ENCODE measurements at places on chromosomes 3 and 15.

- no peak for DNase-seq
Observed at GRCh38 chr15:84898761-84899160, 14.3 kb downstream of the SLC28A1 start.

- no peak for DNase-seq
Observed at GRCh38 chr3:83460052-83460451, 1498.7 kb upstream of the CADM2 start.

- no peak for DNase-seq
Observed at GRCh38 chr3:147015334-147015733, 391.0 kb downstream of the ZIC4 start.

- DNase-seq = no peak
Observed at GRCh38 chr3:50405249-50405648, 45.9 kb upstream of the TMEM115 start.

- no peak for DNase-seq
Observed at GRCh38 chr3:8481380-8481779, 20.2 kb upstream of the LMCD1 start.

GRCh38 chr3:73926360-73927202, 301.8 kb upstream of the PDZRN3 start:
- no peak for DNase-seq

GRCh38 chr15:48887144-48887543, 9.2 kb downstream of the EID1 start:
- DNase-seq = no peak

DNA sequence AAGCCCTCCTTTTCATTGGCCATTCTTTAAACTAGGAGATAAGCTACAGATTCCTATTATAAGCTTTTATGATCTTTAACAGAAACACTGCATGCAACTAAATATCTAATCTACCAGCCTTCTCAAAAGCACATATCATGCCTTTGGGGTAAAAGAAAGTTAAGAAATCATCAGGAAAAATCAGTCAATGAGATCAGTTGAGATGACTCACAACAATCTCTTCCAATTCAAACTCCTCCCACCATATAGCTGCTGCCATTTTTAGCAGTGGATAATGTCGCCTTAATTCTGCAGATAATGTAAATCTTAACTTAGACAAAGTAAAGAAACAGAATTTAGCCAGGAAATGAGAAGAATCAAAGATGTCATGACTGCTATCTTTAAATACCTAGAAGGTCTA, 135.2 kb upstream of the BCL6 start:
- no peak for DNase-seq

DNA sequence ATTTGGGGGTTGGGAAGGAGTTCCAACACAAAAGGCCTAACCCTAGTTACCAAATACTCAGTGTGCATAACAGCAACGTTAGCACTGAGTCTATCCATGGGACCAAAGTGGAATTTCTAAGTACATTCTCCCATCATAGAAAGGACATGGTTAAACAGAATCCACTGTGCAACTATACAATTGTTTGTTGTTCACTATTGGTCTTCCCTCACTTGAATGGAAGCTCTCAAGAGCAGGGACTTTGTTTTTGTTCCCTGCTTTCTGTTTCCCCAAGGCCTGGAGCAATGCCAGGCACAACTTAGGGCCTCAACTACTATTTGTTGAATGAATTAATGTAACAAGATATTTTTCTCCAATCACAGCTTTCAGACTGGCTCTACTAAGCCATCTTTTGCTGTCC, 25.6 kb downstream of the COL8A1 start:
- DNase-seq = no peak

- DNase-seq = no peak
Observed at GRCh38 chr3:57966829-57967228, 41.4 kb upstream of the FLNB start.

GRCh38 chr3:196666001-196666867, 26.7 kb downstream of the NRROS start:
- no peak for DNase-seq

DNA sequence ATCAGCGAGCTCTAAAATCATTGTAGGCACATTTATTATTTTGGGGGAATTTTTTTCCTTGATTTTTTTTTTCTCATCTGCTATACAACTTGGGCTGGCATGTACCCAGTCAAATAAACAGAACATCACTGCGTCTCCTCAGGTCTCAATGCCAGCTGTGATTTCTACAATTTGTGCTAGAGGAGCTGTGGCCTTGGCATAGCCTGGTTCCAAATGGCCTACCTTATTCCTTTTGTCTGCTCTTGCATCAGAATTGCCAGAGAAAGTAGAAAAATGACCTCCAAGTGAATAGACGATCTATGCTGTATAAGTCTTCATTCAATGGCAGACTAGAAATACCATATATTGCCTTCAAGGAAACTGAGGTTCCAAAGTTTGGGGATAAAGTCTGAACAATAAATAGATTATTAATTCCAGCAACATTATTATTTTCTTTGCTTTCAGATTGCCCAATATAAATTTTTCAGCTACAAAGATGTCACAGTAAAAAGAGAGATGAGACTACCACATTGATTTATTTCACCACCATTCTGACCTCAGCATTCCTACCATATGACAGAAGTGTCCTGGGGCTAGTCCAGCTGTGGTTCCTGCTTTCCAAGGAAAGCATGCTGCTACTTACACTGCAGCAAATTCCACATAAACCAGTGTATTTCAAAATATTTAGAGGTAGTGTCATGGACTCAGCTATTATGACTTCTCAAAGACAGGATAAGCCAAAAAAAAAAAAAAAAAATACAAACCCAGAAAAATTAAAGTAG, 493.9 kb upstream of the ZNF385D start:
- no peak for DNase-seq

- DNase-seq = no peak
Observed at GRCh38 chr3:55790596-55791350, 303.7 kb upstream of the WNT5A start.

DNA sequence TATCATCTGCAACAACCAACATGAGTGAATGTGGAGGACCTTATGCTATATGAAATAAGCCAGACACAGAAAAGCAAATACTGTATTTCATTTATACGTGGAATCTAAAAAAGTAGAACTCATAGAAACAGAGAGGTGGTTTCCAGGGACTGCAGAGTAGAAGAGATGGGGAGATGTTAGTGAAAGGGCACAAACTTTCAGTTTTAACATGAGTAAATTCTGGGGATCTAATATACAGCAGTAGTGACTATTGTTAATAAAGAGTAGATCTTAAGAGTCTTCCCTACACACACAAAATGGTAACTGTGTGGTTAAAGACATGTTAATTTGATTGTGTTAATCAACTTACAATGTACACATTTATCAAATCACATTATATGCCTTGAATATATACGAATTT, 20.9 kb upstream of the MELTF start:
- DNase-seq = no peak

DNA sequence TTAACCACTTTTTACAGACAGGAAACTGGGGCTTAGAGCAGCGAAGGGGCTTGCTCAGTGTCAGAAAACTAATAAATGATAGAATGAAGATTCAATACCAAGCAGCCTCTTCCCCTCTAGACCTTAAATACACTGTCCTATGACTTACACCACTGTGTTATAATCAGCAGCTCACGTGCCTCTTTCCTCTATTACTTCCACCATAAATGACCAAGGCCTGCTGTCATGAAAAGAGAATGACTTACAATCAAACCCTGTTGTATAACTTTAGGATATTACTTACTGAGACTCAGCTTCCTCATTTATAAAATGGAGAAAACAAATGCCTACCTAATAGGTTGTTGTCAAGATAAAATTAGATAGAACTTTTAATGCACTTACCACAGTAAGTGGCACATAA, 11.6 kb downstream of the FMN1 start:
- DNase-seq = no peak

- DNase-seq = no peak
Observed at GRCh38 chr15:87145696-87146095, 1066.0 kb downstream of the AGBL1 start.

DNA sequence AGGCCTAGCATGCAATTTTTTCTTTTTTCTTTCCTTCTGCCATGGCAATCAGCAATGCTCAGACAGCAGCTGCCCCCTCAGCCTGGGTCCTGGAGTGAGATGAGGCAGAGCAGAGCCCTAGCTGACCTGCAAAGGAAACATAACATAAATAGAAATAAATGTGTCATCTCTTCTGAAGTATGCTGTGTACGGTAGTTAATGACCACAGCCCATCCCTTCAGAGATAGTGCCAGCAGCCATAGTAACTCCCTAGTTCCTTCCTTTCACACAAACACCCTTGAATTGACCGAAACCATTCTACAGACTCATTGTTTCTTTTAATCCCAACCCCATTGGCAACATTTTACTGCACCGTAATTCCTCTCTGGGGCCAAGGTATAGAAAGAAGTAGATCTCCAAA, 8.4 kb upstream of the CD47 start:
- DNase-seq = no peak

DNA sequence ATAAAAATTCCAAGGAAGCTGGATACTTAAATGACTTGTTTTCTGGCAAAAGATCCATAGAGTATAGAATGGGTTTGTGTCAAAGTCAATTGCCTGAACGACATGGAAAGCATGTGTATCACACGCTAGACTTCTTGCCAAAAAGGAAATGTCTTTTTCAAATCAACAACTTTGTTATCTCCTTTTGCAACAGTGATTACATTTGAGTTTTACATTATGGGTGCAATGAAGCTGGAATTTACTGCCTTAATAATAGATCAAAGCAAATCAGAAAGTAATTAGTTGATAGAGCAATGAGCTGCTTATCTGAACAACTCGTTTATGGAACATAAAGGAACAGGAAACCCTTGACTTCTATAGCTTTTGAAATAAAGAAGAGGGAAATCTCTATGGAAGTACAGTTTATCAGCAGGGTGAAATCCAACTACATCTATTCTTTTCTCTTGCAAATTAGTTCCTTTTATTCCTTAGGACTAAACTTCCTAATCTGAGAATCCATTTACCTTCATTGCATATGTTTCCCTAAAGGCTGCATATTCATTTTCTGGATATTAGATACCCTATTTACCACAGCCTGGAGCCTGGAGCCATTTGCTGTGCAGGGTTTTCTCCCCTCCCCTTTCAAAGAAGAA, 415.1 kb upstream of the NECTIN3 start:
- DNase-seq = no peak

DNA sequence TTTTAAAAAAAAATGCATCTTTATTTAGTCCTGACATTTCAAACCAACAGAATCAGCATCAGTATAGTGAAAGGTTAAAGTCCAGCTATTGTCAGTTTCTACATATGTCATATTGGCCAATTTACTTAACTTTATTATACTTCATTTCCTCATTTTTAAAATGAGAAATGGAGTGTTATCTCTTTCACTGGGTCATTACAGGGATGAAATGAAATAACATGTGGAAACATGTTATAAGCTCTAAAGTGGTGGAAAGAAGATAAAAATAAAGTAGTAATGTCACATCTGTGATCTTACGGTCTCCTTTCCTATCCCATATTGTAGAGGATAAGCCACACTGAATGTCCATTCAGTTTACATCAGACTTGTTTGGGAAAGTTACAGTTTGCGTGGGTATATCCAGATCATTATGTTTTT, 780.1 kb downstream of the TUSC7 start:
- DNase-seq = no peak

DNA sequence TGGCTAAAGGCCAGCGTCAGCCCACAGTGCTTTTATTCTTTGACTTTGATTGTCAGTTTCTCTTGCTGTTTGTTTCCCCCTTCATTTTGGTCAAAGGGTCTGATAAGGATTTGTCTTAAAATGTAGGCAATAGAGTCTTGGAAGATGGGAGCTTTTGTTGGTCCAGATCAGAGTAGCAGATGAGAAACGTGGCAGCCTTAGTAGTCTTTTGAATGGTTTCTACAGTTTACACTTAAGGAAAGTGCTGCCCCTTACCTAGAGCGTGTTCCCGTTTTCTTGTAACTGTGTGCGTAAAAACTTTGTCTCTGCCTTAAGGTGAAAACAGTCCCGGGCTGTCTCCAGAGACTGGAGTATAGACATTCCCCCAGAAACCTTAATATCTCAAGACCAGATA, 630 bp downstream of the LXN start:
- no peak for DNase-seq

DNA sequence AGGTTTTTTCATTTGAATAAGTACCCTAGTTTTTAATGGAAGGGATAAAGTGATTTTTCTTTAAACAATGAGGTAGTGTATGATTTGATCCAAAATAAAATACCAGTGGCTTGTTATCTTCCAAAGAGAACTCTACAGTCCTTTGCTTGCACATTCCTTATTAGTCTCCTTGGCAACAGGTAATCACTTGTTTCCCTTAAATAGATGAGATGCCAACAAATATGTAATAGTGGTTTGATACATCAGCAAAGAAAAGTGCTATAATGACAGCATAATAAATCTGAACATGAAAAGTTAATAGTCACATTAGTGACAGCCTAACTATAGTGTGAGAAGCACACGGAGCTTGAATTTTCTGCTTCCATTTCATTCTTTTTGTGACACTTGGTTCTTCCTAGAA, 360.2 kb downstream of the ZNF385D start:
- DNase-seq = no peak

- DNase-seq = no peak
Observed at GRCh38 chr3:118705487-118706219, 329.0 kb downstream of the IGSF11 start.

DNA sequence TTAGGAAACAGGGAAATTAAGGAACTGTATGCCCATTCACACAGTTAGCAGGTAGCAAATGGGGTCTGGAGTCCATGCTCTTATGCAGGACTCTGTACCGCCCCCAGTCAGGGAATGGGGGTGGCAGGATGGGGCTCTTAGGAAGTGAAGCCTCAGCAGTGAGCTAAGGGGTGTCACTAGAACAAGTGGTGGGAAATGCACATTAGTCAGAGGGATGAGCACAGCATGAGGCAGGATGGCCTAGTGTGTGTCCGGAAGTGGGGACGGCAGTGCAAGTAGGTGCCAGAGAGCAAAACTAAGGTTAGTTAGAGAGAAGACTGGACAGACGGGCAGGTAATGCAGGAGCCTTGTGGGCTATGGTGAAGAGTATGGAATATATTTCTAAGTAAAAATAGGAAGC, 60.7 kb downstream of the ST3GAL6 start:
- no peak for DNase-seq

DNA sequence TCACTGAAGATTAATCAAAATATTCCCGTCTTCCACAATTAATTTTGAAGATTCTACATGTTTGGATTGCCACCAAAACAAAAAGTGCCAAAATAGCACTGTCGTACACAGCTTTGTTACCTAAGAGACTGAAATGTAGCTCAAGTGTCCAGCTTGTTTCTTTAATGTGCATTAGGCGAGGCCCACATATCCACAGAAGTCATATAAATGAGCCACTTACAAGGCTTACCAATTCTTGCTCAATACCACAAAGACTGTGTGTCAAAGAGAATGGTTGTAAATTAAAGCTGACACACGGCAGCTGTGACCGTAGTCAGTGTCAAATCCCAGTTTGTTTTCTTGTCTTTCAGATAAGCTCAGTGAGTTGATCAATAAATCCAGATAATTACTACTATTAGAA, 639.4 kb upstream of the TBL1XR1 start:
- no peak for DNase-seq
